ENCODE measurements at places on chromosomes 7 and 10. TPM values are rescaled to one million over a fixed set of nuclear protein-coding genes. Genes with fewer than 3 reads are reported as not detected.

The ERVW-1 gene
- not detected for total RNA-seq

The FAM24B gene
- total RNA-seq = 11.5 TPM

The PLEKHA1 gene
- 5.3 TPM for total RNA-seq

The CLCN1 gene
- 0.10 TPM for total RNA-seq

The TMEM176B gene
- total RNA-seq = not detected

The ABCB4 gene
- total RNA-seq = not detected

The ARHGEF5 gene
- total RNA-seq = 10.4 TPM

The GATA3 gene
- 112 TPM for total RNA-seq

The CYP2C18 gene
- total RNA-seq = not detected

The SPDYE8 gene
- total RNA-seq = not detected

The CCDC3 gene
- 0.23 TPM for total RNA-seq

The PLEKHS1 gene
- not detected for total RNA-seq

The ETV1 gene
- 3.6 TPM for total RNA-seq

The TRA2A gene
- 98.1 TPM for total RNA-seq

The PTF1A gene
- not detected for total RNA-seq

The ZNF853 gene
- total RNA-seq = 0.23 TPM

The CEP55 gene
- total RNA-seq = 82.5 TPM

The SLC13A1 gene
- total RNA-seq = not detected

The GNAI1 gene
- not detected for total RNA-seq

The POLR2J2 gene
- total RNA-seq = 8.4 TPM

The MCM10 gene
- total RNA-seq = 42.9 TPM

The LIPN gene
- total RNA-seq = not detected

The MAPK8 gene
- 46.2 TPM for total RNA-seq

The ST8SIA6 gene
- total RNA-seq = 0.93 TPM

The TMEM236 gene
- total RNA-seq = 0.15 TPM

The UCN3 gene
- total RNA-seq = not detected

The RP9 gene
- 9.7 TPM for total RNA-seq

The CFAP46 gene
- total RNA-seq = not detected

The JAZF1 gene
- 7.3 TPM for total RNA-seq

The GCK gene
- not detected for total RNA-seq

The SEMA4G gene
- 0.68 TPM for total RNA-seq

The WEE2 gene
- not detected for total RNA-seq

The SLC39A12 gene
- not detected for total RNA-seq

The PRF1 gene
- 141 TPM for total RNA-seq

The GNG11 gene
- total RNA-seq = not detected

The STRA8 gene
- not detected for total RNA-seq

The MTURN gene
- total RNA-seq = 2.3 TPM

The RPA3 gene
- total RNA-seq = 118 TPM

The MRLN gene
- total RNA-seq = not detected

The C10orf62 gene
- not detected for total RNA-seq

The CTBP2 gene
- 0.15 TPM for total RNA-seq

The FERD3L gene
- total RNA-seq = not detected

The NRCAM gene
- total RNA-seq = not detected

The CELF2 gene
- 209 TPM for total RNA-seq

The MYOF gene
- 10.8 TPM for total RNA-seq

The ADGRA1 gene
- total RNA-seq = not detected

The XRCC2 gene
- total RNA-seq = 9.7 TPM

The AGR3 gene
- total RNA-seq = not detected

The TRIM73 gene
- total RNA-seq = 9.0 TPM

The HOXA10 gene
- not detected for total RNA-seq

The TES gene
- 140 TPM for total RNA-seq

The ARHGAP22 gene
- not detected for total RNA-seq

The LIPA gene
- total RNA-seq = 42.4 TPM

The MAGI2 gene
- 0.13 TPM for total RNA-seq

The MEIG1 gene
- 0.75 TPM for total RNA-seq

All from activated CD4-positive, alpha-beta memory T cell treated with anti-CD3 and anti-CD28 coated beads, Interleukin-2, amount 10 ng/mL, durations not matched to agents 7 days and 5 days (primary cell).